ENCODE measurements at places on chromosomes 11 and 22.

DNA sequence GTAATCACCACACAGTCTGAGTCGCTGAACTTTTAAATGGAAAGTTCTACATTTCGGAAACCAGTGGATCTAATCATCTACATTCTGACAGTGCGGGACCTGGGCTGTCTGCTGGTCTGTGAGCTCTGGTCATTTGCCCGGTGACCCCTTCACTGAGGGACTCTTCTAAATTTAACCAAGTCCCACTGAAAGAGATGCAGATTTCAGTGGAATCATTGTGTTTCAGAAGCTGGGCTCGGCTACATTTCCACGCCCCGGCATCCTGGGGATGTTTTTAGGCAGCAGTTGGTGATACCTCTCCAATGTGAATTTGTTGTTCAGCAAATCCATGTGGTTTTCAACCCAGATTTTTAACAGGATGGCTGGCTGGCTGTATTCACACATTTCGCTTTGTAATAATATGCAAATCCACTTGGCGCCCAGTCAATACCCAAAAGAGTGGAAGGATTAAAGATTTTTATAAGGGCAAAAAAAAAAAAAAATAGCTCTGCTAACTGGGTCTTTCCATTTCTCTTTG, 145.5 kb upstream of the RASSF10 start:
- DNase-seq = no peak

DNA sequence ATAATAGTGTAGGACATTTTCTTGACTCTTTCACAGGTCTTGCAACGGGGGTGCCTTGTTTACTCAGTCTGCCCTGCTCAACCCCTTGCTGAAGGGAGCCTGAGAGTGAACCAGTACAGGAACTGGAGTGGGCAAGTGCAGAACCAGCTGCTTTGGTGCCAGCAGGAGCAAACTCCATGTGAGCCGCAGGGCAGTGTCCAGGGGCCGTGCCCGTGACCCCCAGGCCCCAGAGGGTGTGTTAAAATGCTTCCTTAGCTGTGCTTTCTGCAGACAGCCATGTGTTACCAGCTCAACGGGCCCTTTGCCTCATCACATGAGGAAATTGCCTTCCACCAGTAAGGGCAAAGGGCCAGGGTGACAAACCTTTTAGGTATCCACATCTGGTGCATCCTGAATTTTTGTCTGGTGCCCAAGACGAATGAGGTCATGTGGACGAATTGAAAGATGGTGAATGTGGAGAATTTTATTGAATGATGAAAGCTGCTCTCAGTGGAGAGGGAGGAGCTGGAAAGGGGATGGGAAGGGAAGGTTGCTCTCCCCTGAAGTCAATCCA, 53.6 kb upstream of the OR5D13 start:
- DNase-seq = no peak

DNA sequence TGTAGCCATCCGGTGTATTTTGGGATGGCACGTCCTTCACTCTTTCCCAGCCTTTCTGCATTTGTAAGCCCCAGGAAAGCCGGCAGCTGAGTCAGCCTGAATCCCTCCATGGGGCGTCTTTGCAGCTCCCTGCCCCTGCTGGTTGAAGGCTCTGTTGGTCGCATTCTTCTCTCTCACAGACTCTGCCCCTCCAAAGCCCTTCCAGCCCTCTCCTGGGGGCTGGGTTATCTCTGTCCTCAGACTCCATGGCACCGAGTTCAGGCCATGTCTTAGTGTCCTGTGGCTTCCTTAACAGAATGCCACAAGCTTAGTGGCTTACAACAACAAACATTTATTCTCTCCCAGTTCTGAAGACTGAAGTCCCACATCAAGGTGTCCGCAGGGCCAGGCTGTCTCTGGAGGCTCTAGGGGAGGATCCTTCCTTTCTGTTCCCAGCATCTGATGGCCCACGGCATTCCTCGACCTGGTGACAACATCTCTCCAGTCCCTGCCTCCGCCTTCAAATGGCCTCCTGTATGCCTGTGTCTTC, 62.2 kb downstream of the BCR start:
- no peak for DNase-seq

GRCh38 chr11:101863361-101863760, 51.4 kb upstream of the CEP126 start:
- DNase-seq = no peak

GRCh38 chr22:49244466-49245420, 582.9 kb downstream of the BRD1 start:
- DNase-seq = no peak

GRCh38 chr11:14067686-14068085, 105.2 kb downstream of the SPON1 start:
- DNase-seq = no peak

DNA sequence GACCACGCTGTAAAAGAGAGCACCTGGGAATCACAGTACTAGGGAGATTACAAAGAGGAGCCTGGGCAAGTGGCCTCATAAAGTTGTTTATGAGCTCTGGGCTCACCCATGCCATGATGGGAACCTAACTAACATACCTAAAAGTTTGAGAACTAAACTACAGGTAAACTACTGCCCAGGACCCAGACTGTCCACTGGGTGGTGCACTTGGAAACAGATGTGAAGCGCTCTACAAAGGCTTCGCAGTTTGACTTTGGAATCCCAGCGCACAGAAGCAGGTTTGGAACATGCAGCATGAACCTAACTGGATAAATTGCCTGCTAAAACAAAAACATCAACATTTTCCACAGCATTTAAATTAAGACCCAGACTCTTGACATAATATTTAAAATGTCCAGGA, 418.6 kb downstream of the FAM181B start:
- peak; percentile 13 for DNase-seq

Data from KBM-7 (cell line).